Islet precursor cell (in vitro differentiated cells): ENCODE measurements at places on chromosomes 3 and 15.
A peak's percentile ranks its signal among the peaks of the same experiment; 100 is the strongest.

DNA sequence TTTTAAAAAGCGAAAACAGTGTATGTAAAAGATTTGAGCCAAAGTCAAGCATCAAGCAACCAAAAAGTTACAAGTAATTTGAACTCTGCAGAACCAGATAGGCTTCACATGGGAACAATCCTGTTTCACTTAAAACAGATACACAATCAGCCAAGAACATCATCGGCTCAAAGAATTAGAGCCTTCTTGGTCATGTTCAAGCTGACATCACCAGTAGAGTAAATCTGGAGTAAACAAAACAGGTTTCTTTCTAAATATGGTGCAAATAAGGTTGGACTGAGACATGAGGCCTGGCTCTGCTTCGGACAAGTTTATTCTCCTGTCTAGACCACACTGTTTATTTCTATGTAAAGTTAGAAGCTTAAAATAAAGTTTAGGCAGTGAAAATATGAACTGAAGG, 116.0 kb downstream of the GMNC start:
- no peak for DNase-seq

- DNase-seq, result peak; percentile 75
These were observed 283.9 kb downstream of the GRM7 start for GRCh38 chr3:7144697-7145308.

GRCh38 chr3:53816425-53816824, 29.8 kb downstream of the CHDH start:
- no peak for DNase-seq

DNA sequence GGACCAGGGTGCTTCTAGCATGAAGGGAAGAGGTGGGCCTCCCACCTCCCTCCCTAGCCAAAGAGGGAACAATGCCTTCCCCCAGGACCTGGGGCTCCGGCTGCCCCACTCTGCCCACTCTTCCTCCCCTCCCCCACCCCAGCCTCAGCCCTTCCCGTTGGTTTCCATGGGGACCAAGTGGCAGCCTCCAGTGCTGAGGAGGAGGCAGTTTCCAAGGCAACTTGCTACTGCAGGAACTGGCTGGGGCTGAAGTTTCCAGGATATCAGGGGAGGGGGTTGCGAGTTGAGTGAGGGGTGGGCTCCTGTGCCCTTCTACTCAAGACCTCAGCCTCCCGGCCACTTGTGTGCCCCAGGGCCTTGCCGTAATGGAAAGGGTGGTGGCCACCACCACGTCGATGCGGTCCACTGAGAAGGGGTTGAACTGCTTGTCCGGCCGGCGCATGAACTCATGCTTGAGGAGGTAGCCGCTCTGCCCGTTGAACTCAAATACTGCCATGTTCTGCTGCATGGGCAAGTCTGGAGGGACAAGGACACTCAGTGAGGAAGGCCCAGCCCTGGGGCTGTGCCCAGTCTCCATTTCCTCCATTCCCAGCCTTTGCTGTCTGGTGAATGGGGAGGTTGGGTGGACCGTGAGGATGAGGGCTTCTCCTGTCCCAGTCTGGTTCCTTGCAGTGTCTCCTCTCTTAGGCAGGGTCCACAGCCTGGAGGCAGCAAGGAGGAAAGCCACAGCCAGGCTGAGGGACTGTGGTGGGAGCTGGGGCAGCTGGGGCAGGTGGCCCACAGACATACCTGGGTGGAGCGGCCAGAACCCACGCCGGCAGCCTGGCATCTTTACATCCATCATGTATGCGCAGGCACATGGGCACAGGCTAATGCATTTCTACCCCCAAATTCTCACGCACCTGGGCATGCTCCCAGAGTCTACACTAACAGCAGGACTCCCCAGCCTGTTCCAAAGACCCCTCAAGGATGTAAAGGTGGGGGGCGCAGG, 11.3 kb upstream of the ANKRD63 start:
- DNase-seq, result no peak

DNA sequence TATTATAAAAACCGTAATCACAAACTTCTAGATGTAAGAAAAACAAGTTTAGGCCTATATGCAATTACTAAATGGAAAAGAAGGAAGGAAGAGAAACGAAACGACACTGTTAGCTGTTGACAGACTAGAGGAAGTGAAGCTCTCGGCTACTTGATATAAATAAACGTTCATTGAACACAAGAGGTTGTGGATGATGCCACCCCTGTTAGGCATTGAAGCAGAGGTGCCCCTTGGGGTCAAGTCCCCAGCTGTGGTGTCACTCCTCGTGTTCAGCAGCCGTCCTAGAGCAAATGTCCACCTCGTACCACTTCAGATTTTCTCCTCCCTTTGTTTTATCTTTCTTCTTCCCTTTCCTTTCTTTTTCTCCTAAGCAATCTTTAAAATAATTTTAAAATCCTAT, 146.5 kb upstream of the UBE2E1 start:
- no peak for DNase-seq

GRCh38 chr3:195153130-195153529, 117.8 kb downstream of the XXYLT1 start:
- no peak for DNase-seq

DNA sequence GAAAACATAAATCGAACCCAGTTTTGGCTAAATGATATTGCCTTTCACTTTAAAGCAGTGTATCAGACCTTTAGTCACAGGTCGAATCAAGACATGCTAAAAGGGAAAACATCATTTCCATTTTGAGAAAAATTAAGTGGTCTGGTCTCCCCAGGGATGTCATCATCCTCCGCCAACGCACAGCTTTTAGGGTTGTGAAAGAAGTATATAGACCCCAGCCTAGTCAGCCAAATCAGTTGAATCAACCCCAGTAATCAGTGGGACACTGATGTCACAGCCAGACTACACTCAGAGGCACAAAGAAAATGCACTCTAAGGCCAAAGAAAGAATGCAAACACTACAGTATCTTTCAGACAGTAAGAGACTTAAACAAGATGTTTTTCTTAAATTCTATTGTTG, 187.4 kb downstream of the ZIC4 start:
- no peak for DNase-seq

- DNase-seq, result peak; percentile 60
These were observed 44.8 kb downstream of the LHFPL4 start for GRCh38 chr3:9508781-9509180.
